ENCODE measurements at places on chromosomes 7 and 10.

GRCh38 chr7:54080971-54081370, 461.2 kb upstream of the VSTM2A start:
- DNase-seq = no peak

- DNase-seq = no peak
These were observed 5.2 kb upstream of the UTF1 start for GRCh38 chr10:133224756-133225372.

DNA sequence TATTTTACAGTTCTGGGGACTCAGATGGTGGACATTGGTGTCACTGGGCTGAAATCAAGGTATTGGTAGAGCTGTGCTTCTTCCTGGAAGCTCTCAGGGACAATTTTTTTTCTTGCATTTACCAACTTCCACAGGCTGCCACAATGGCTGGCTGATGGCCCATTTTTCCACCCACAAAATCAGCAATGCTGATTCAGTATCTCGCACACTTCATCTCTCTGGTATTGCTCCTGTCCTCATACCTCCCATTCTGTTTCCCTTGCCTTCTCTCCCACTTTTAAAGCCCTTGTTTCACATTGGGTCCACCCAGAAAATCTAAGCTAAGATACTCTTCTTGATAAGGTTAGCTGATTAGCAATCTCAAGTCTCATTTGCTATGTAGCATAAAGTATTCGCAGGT, 530.9 kb upstream of the POM121L12 start:
- peak; percentile 8 for DNase-seq

DNA sequence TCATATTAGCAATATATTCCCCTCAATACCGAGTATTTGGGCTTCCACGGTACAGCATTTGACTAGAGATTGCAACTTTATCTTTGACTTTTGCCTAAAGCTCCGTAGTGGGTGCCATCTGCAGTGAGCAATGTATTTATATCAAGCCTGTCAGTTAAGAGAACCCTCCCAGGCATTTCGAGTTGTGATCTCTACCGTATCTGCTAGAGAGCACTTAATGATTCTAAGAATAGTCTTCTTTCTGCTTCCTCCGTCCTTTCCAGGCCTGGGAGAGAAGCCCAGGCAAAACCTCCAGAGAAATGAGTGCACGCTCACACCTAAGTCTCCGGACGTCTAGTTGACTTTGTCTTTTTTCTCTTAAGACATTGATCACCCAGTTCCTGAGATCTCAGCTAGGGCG, 210.6 kb downstream of the KLF6 start:
- DNase-seq = no peak

GRCh38 chr10:79019441-79020014, 49.2 kb upstream of the ZMIZ1 start:
- no peak for DNase-seq

DNA sequence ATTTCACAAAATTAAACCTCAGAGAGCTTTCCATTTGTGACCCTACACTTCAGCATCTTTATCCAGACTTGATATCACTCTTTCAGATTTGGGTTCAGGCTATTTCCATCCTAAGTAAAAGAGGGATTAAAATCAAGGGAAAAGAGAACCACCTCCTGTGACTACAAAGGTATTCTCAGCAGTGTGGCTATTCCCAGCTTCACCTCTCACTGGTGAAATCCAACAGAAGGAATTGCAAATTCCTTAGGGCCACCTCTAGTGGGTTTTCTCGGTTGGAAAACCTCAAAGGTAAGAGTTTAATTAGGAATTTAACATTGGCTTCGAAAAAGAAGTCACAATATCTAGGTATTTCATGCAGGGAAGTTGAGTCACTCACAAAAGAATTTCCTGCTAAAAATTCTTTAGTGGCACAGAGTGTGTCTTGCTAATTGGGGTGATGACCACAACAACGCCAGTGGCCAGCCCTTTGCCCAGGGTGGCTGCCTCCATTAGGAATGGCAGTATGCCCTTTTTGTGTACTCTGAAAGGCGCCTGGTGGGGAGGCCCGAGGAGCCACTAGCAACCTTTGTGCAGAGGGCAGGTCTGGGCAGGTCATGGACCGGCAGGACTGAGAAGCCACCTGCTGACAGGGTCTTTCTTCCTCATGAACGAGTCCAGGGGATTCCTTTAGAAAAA, 52.2 kb downstream of the SEM1 start:
- no peak for DNase-seq

- DNase-seq = no peak
These were observed 77.6 kb upstream of the LRRC4 start for GRCh38 chr7:128108641-128109423.

DNA sequence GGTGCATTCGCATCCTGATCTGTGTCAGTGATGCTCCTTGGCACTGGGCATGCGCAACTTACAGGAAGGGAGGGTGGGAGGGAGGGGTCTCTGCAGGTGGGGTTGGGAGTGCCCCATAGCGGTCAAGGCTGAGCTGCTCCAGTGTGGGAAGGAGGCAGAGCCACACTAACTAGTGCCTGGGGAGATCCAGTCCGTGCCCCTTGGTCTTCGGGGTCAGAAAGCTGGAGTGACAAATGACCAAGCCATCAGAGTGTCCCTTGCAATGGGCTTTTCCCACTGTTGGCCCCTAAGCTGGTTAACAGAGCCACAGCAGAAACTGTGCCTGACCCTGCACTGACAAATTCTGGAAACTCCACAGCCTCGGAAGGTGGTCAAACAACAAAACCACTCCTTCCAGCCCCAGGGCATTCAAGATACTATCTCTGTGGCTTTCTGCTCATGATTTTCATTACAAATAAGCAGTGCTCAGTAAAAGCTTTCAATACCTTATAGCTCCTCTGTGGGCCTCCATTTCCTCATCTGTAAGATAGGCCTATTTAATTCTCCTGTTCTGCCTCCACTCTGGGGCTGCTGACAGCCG, 138.1 kb upstream of the UNC5B start:
- DNase-seq = no peak

DNA sequence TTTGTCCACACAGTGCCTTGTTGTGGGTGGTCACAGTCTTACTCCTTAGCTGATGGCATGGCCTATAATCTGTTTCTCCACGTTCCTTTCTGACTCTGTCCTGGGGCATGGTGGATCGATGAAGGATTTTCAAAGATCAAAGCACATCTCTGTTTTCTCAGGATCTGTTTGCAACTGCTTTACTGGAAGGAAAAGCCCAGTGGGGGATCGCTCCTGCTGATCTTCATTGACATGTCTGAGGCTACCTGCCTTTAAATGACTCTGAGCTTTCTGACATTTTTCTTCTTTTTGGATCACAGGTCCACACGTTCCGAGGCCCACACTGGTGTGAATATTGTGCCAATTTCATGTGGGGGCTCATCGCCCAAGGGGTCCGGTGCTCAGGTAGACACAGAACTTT, 68.0 kb upstream of the PRR15 start:
- no peak for DNase-seq

DNA sequence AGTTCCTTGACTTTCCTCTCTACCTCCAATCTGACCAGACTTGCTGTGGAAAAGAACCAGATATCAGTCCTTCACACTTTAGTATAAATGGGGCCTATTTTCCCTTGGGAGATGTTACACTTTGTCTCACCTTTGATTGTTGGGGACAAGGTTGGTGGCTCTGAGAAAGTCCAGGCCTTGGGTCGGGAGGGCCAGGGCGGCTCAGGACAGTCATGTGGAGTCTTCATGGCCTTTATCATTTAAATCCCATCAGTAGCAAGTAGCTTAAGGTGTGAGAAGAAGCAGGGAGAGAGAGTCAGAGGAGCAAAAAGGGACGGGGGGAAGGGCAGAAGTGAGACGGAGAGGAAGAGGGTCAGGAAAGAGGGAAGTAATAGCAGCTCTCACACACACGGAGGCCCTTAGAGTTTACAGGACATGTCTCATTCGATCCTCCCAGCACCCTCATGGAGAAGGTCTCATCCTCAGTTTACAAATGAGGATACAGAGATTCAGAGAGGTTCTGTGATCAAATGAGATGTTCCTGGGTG, 40.5 kb downstream of the TBATA start:
- no peak for DNase-seq

DNA sequence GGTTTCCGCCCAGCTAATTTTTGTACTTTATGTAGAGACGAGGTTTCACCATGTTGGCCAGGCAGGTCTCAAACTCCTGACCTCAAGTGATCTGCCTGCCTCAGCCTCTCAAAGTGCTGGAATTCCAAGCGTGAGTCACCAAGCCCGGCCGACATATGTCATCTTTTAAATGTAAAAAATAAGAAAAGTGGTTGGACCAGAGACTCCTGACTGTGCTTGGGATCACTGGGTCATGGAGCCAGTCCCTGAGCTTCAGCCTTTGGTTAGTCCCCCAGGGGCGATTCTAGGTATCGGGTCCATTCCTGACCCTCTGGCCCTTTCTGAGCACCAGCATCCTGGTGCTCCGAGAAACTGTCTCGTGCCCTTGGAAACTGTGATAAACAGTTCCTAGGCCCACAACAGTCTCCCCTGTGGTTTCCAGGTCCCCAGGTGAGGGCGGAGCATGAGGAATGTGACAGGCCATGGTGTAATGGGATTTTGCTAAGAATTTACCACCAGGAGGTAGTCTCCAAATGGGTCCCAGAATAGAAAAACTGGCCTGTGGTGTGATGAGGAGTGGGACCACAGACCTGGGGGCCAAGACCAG, 32.8 kb downstream of the UBTD1 start:
- no peak for DNase-seq

All from MCF 10A (cell line).